Motor neuron (in vitro differentiated cells): ENCODE measurements at places on chromosomes 16 and 17.

DNA sequence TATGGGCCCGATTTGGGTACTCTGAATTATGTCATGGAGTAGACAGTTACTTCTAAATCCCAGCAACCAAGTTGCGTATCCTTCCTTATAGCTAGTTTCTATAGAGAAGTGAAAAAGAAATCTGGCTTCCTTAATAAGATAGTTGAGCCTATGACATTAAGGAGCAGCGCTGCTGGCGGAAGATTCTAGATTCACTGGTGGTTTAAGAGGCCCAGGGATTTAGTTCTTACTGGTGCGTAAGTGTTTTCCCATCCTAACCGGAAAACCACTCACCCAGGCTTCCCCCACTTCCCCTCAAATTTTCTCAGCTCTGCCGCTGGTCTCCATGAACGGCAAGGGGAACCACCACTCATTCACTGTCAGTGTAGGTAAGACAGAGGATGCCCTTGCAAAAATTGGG lies 230.4 kb downstream of the CPPED1 start:
- ATAC-seq: no peak

GRCh38 chr16:53946746-53947386 lies 242.9 kb downstream of the FTO start:
- peak; percentile 95 for ATAC-seq

DNA sequence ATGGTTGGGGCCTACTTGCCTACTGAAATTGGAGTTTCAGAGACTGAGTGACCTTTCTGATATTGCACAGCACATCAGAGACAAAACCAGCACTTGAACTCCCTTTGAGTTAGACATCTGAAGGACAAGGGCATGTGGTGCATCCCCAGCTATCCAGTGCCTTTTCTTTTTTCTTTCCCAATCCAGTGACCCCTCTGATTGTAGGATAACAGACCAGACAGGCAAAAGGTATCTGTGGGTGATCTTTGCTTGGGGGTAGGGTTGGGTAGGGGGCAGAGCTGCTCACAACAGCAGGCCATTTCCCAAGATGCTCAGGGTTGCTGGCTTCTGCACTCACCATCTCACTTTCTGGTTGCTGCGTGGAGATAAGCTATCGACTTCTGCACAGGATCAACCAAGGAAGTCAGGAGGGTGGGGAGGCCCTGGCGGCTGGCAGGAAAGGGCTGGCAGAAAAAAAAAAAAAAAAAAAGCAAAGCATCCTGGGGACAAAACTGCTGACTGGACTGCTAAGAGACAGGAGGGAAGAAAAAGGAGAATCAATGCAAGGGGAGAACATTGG lies 42.2 kb downstream of the HOXB1 start:
- no peak for ATAC-seq

DNA sequence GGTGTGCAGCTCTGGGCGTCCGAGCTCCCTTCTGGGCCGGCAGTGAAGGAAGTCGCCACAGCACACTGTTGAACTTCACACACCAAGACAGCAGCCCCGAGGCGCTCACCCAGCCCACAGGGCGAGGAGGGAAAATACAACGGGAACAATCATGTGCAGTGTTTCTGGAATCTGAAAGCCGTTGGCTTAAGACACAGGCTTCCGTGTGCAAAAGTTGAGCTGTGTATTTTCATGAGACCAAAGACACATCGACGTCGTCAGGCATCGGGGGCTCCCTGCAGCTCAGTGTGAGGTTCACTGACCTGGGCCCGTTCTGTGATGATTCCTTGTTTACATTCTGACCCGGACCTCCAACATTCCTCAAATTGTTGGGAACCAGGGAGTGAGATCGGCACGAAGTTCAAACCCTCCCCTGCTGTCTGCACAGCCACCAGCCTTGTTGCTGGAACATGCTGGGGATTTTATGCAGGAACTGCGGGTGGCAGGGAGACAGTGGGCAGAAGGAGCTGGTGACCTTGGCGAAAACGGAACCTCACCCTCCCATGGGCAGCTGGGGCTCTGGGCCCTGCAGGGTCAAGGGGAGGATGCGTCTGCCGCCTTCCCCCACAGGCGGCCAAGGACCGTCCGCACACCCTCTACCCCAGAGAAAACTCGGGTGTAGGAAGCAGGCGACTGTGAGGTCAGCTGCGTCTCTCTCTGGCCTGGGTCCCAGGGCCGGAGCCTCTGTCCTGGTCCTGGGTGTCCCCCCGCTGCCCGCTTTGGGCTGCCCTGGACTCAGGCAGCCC lies 72.2 kb downstream of the METRNL start:
- no peak for ATAC-seq

GRCh38 chr17:16190703-16191360 lies 24.5 kb downstream of the NCOR1 start:
- no peak for ATAC-seq

GRCh38 chr17:80523956-80524712 lies 20.5 kb upstream of the RPTOR start:
- ATAC-seq: no peak

DNA sequence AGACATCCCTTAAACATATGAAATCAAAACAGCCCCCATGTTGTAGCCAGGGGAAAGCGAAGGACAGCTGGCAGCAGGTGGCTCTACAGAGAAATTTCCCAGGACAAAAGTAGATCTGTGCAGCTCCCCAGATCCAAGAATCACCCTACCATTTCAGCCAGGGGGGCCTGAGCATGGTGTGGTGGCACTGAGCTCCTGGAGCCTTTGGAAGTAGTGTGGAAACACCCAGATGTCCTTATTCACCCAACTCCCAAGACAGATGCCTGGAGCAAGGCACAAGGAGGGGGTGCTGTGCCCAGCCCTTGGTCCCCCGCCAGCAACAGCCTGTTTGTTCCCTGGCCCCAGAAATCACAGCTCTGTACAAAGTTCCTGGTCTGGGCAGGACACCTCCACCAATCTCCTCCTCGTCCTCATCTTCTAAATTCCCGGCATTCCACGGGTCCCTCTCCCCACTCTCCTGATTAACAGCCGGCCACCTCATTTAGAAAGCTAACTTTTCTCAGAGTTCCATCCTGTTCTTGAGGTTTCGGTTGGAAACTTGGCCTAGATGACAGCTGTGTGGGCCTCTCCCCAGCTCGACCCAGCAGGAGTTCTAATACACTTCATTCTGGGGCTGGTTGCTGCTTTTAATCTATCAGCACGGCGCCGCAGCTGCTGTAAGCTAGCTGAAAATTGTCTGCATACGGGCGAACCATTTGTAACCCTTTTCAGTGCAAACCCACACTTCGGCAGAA lies 191.1 kb downstream of the C16orf78 start:
- ATAC-seq: no peak

- no peak for ATAC-seq
Measured at GRCh38 chr17:77375108-77375916, 234.5 kb downstream of the SEC14L1 start.

- ATAC-seq: peak; percentile 51
Measured at GRCh38 chr17:79520167-79521165, 90.4 kb downstream of the RBFOX3 start.

DNA sequence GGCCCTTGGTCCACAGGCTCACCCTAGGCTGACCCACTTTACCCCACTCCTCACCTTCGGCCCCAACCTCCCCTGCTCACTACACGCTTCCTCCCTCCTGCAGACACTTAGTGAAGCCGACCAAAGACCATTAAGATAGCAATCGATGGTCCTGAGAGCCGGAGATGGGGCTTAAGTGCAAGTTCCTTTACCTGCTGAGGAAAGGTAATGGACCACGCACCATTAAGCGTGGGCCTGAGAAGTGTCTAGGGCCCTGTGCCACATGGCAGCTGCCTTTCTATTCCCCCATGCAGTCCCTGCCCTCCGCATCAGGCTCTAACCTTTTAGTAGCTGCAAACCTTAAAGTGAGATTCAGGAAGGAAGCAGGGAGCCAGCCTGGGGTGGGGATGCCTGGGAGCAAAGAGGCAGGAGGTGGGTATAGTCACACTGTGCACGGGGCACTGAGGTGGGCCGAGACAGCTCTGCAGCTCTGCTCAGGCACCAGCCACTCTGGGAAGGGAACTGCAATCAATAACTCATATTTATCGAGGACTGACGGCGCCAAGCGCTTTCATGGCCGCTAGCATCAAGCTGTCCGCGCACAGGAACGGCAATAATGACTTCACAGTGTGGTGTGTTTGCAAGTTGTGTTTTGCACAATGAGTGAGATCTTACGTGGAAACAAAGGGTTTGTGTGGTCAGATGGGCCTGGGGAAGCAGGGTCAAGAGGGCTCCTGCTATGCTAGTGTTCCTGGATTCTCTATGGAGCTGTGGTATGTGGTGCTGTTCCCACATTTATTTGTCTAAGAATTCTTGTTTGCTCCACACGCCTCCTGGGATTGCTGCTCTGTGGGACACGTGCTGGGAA lies 84.9 kb upstream of the CDC42EP4 start:
- peak; percentile 53 for ATAC-seq

DNA sequence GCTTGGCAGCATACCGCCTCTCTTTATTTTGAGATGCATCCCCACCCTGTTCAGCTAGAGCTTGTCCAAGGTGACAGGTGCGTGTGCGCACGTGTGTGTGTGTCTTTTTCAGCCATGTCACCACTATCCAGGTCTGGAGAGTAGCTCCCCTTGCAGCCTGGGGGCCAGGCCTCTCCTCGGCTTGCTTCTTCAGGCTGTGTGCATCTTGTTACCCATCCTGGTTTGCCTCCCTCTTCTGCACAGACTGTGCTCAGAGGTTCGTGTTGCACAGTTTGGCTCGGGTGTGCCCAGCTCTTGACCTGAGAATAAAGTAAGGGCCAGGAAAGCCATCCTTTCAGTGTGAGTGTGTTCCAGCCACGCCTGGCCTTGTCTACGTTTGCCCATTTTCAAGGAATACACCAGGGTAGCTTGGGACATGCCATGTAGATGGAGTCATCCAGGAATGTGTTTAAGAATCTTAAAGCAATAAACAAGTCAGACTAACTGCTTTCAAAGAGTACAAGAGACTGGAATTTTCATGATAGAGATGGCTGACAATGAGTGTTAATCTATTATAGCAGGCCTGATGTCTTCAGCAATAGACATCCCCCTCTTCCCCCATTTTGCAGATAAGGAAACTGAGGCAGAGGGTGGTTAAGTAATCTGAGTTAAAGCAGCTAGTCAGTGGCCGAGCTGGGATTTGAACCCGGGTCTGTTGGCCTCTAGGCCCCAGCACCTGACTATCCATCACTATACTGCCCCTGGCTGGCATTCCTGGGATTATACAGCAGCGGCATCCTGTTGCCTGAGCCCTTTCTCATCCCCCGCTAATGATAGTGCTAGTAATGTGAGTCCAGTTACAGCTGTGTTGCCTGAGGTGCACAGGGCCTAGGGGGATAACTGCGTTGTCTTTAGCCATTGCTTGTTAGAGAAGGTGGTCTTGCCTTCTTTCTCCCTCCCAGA lies 77.9 kb downstream of the KSR1 start:
- no peak for ATAC-seq

DNA sequence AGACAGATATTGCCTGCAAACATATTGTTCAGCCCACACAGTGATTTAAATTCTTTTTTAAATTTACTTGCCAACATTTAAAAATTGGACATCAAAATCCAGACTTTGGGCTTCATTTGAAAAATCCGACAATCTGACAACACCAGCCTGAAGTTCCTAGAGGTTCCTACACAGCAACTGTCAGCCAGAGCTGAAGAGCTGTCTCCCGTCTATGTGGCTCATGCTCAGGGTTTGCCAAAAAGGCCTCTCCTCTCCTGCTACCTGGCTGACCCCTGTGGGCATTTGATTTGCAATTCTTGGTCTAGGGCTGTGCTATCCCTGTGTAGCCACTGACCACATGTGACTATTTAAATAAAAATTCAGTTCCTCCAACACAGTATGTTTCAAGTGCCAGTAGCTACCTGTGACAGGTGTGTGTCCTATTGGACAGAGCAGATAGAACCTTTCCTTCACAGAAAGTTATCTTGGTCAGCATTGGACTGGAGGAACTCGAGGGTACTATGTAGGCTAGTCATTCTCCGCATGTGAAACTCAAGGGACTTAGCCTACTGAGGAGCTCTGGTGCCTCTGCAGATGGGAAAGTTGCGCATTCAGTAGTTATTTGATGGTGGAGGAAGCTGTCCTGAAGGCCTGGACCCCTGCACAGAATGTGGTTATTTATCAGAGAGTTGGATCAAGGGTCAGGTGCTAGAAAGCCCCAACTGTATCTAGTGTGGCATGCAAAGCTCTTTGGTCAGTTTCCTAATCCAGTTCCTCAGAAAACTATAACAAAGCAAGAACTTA lies 2.7 kb downstream of the LYRM1 start:
- ATAC-seq: no peak

DNA sequence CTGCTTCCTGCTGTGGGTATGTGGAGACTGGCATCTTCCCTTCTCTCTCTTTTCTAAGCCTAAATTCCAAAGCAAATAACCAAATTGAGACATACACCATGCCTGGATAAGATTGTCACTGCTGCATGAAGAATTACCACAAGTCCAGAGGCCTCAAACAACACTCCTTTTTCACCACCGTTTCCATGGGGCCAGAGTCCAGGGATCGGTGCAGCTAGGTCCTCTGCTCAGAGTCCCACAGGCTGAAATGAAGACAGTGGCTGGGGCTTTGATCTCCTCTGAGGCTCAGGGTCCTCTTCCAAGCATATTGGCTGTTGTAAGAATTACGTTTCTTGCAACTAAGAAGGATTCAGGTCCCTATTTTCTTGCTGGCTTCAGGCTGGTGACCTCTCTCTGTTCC lies 130.4 kb downstream of the SLC39A11 start:
- no peak for ATAC-seq

DNA sequence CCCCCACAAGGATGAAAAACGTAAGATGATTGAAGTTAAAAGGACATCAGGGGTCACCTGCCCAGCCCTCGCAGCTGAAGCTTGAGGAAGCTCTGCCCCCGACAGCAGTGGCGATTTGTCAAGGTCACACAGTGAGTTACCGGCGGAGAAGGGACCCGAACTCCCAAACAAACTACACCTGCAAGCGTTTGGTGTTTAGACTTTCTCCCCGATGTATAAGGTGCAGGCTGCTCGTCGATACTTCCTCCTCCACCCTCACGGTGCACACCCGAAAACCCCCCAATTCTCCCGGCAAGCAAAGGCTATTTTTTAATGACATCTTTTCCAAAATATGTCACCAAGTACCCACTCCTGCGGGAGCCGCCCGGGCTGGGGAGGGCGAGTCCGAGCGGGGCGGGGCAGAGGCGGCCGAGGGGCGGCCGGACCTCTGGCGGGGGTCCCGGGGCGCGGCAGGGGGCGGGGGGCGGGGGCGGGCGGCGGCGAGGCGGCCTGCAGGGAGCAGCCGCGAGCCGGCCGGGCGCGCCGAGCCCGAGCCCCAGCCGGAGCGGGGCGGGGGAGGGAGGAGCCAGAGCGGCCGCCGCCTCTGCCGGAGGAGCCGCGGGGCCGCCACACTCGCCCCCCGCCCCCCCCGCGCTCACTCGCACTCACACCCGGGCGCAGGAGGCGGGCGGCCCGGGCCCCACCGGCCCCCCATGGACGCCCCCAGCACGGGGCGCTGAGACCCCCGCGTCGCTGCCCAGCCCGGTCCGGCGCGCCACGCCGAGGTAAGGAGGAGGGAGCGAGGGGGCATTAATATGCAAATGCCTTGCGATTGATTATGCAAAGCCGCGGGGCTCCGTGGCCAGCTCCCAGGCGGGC lies at the start of gene THRA:
THRA (plus strand) TSS at position 637 of the 858 bp plus-strand sequence. CDS start 11,524 bp downstream, outside the sequence.
- ATAC-seq: peak; percentile 81

- no peak for ATAC-seq
Measured at GRCh38 chr17:40501499-40501911, at the start of gene TNS4. Gene TNS4, minus strand, starts transcription at chr17:40501623. Its CDS starts 5,198 bp downstream, at chr17:40496425.

- ATAC-seq: no peak
Measured at GRCh38 chr16:70734522-70735095, 48.8 kb upstream of the MTSS2 start.

GRCh38 chr17:9256751-9257629 lies 235.7 kb downstream of the NTN1 start:
- no peak for ATAC-seq
